Omental fat pad (tissue), 4 donors: ENCODE measurements at places on chromosomes 2 and 18. TPM values are rescaled to one million over a fixed set of nuclear protein-coding genes. Genes with fewer than 3 reads are reported as not detected.

The MDH1B gene
- 0.63 TPM for total RNA-seq

The BAZ2B gene
- total RNA-seq = 96.4 TPM

The LAMA3 gene
- 42.5 TPM for total RNA-seq

The UCN gene
- total RNA-seq = 2.7 TPM

The CRYBA2 gene
- total RNA-seq = not detected

The SCYGR5 gene
- not detected for total RNA-seq

The MBP gene
- 34.8 TPM for total RNA-seq

The STAT4 gene
- total RNA-seq = 6.5 TPM

The UGT1A10 gene
- not detected for total RNA-seq

The CPLX4 gene
- total RNA-seq = not detected

The RBM44 gene
- total RNA-seq = 1.1 TPM

The ATP6V1C2 gene
- 4.0 TPM for total RNA-seq

The ASXL3 gene
- total RNA-seq = 0.65 TPM

The SERPINB10 gene
- 0.31 TPM for total RNA-seq

The CLEC4F gene
- total RNA-seq = not detected
